Testis (tissue), 5 donors: ENCODE measurements at places on chromosomes 16 and 17. TPM values are rescaled to one million over a fixed set of nuclear protein-coding genes. Genes with fewer than 3 reads are reported as not detected.

- no peaks in the 10 kb centered on the region for H3K36me3 ChIP-seq
- no peak for DNase-seq
- H3K4me1 ChIP-seq = peaks cover 51% of the 10 kb centered on the region
- peak overlapping the region; percentile 67 for H3K27ac ChIP-seq
- H3K27me3 ChIP-seq = no peaks in the 10 kb centered on the region
These were observed 9.9 kb downstream of the NR1D1 start for GRCh38 chr17:40090237-40091119.

CA7 gene
- 1.9 TPM for total RNA-seq

DNA sequence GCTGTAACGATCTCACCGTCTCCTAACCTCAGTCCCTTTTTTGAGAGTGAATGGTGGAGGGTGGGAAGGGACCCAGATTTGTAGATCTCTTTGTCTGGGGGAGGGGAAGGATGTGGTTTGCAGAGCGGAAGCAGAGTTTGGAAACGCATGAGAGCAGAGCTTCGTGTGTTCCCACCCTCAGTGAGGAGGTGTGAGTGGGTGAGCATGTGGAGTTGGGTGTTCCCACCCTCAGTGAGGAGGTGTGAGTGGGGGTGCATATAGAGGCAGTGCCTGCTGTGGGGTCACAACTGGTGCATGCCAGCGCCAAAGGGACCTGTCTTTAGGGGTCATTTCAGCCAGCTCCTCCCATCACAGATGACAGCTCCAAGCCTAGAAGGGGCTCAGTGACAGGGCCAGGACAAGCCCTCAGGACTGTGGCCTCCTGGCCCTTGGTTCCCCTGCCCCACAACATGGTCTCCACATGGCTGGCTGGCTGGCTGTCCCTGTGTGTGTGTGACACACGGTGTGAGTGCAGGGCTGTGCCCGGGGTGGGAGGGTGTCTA lies 1.8 kb upstream of the CISD3 start:
- peaks cover 45% of the 10 kb centered on the region for H3K4me1 ChIP-seq
- H3K36me3 ChIP-seq = no peaks in the 10 kb centered on the region
- no peaks in the 10 kb centered on the region for H3K27me3 ChIP-seq
- H3K4me3 ChIP-seq = no peak overlapping the region
- no peak overlapping the region for H3K27ac ChIP-seq

TMEM132E gene
- 2.6 TPM for total RNA-seq

DNA sequence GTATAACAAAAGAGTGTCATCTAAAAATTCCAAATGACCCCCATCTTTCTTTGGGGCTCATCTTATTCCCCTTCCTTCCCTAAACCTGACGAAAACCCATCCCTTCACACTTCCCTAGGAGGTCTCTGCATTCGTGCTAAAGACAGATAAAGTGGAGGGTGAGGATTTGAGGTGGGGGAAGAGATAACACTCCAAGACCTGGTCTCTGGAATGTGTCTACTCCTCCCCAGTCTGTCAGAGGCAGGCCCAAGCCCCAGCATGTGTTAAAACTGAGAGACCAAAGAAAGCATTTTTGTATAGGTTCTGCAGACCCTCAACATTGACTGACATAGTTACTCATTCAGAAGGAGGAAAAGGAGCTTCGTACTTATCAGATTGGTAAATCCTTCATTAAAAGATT lies 11.0 kb upstream of the LHX1 start:
- no peak overlapping the region for H3K27ac ChIP-seq
- H3K4me3 ChIP-seq = no peak overlapping the region
- no peaks in the 10 kb centered on the region for H3K36me3 ChIP-seq

GRCh38 chr16:89187032-89187769 lies 13.1 kb downstream of the SLC22A31 start:
- H3K4me1 ChIP-seq = no peaks in the 10 kb centered on the region
- no peaks in the 10 kb centered on the region for H3K27me3 ChIP-seq
- no peak overlapping the region for H3K4me3 ChIP-seq
- DNase-seq = no peak
- no peak overlapping the region for H3K27ac ChIP-seq
- H3K36me3 ChIP-seq = no peaks in the 10 kb centered on the region

RPH3AL gene
- total RNA-seq = 6.5 TPM

- H3K27ac ChIP-seq = no peak overlapping the region
- peaks cover 15% of the 10 kb centered on the region for H3K4me1 ChIP-seq
- H3K36me3 ChIP-seq = no peaks in the 10 kb centered on the region
- peak; percentile 72 for DNase-seq
- H3K27me3 ChIP-seq = no peaks in the 10 kb centered on the region
These were observed 17.3 kb upstream of the EEF2K start for GRCh38 chr16:22188595-22189442.

VPS25 gene
- total RNA-seq = 51.8 TPM

GRCh38 chr17:9158544-9159452 lies 137.5 kb downstream of the NTN1 start:
- no peaks in the 10 kb centered on the region for H3K27me3 ChIP-seq
- no peak overlapping the region for H3K27ac ChIP-seq
- no peak for DNase-seq
- H3K36me3 ChIP-seq = no peaks in the 10 kb centered on the region
- no peak overlapping the region for H3K4me3 ChIP-seq

DNA sequence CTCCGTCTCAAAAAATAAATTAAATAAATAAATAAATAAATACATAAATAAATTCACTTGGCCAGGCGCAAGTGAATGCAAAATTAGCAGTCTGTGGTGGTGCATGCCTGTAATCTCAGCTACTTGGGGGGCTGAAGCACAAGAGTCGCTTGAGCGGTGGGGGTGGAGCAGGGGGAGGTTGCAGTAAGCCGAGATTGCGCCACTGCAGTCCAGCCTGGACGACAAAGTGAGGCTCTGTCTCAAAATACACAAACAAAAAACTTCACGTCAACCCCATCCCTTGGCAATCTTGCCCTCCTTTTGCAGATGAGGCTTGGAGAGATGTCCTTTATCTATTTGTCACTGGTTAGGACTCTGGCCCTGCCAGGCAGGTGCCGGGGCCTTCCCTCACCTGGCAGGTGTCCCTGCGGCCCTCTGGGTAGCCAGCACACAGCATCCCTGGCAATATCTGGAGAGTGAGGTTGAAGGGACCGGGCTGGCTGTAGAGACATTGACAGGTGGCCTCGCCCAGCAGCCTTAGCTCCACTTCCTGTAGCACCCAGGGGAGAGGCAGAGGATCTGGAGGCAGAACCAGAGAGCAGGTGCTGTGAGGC lies 4.4 kb downstream of the PRSS36 start:
- no peak for DNase-seq
- H3K4me1 ChIP-seq = peaks cover 10% of the 10 kb centered on the region
- H3K4me3 ChIP-seq = no peak overlapping the region
- no peaks in the 10 kb centered on the region for H3K36me3 ChIP-seq

GRCh38 chr16:63876103-63876502 lies 1245.8 kb downstream of the CDH11 start:
- no peaks in the 10 kb centered on the region for H3K27me3 ChIP-seq
- no peaks in the 10 kb centered on the region for H3K36me3 ChIP-seq
- DNase-seq = no peak
- H3K4me1 ChIP-seq = no peaks in the 10 kb centered on the region
- H3K4me3 ChIP-seq = no peak overlapping the region

GRCh38 chr16:66129196-66129595 lies 237.3 kb upstream of the CDH5 start:
- H3K27ac ChIP-seq = no peak overlapping the region
- DNase-seq = no peak
- H3K27me3 ChIP-seq = no peaks in the 10 kb centered on the region

- peaks cover 33% of the 10 kb centered on the region for H3K4me1 ChIP-seq
- H3K36me3 ChIP-seq = no peaks in the 10 kb centered on the region
- H3K27ac ChIP-seq = no peak overlapping the region
- H3K4me3 ChIP-seq = no peak overlapping the region
- peak; percentile 36 for DNase-seq
These were observed 48.3 kb downstream of the UBE2G1 start for GRCh38 chr17:4318186-4318585.

GRCh38 chr17:17506893-17507464 lies 10.8 kb upstream of the RASD1 start:
- H3K27ac ChIP-seq = no peak overlapping the region
- no peak overlapping the region for H3K4me3 ChIP-seq
- H3K27me3 ChIP-seq = no peaks in the 10 kb centered on the region
- H3K36me3 ChIP-seq = no peaks in the 10 kb centered on the region
- DNase-seq = no peak

CFAP97D1 gene
- total RNA-seq = 6.3 TPM

TBC1D3H gene
- 6.8 TPM for total RNA-seq

- H3K4me1 ChIP-seq = peaks cover 10% of the 10 kb centered on the region
- no peak overlapping the region for H3K27ac ChIP-seq
- no peak overlapping the region for H3K4me3 ChIP-seq
- DNase-seq = no peak
- H3K36me3 ChIP-seq = no peaks in the 10 kb centered on the region
- no peaks in the 10 kb centered on the region for H3K27me3 ChIP-seq
These were observed 120.2 kb upstream of the HS3ST2 start for GRCh38 chr16:22693638-22694340.

- no peaks in the 10 kb centered on the region for H3K27me3 ChIP-seq
- H3K4me1 ChIP-seq = peaks cover 10% of the 10 kb centered on the region
- no peak overlapping the region for H3K4me3 ChIP-seq
- H3K36me3 ChIP-seq = no peaks in the 10 kb centered on the region
- no peak overlapping the region for H3K27ac ChIP-seq
These were observed 7.7 kb upstream of the ITGAE start for GRCh38 chr17:3808701-3809100.

TNFRSF13B gene
- not detected for total RNA-seq
